Psoas muscle (tissue), 8 donors: ENCODE measurements at places on chromosomes 16 and 17.
A peak's percentile ranks its signal among the peaks of the same experiment; 100 is the strongest.

- H3K4me1 ChIP-seq, result no peaks in the 10 kb centered on the region
- DNase-seq, result no peak
- H3K27me3 ChIP-seq, result peaks cover 21% of the 10 kb centered on the region
- no peak overlapping the region for H3K4me3 ChIP-seq
- no peaks in the 10 kb centered on the region for H3K36me3 ChIP-seq
These were observed 15.8 kb upstream of the KRT20 start for GRCh38 chr17:40900809-40901356.

DNA sequence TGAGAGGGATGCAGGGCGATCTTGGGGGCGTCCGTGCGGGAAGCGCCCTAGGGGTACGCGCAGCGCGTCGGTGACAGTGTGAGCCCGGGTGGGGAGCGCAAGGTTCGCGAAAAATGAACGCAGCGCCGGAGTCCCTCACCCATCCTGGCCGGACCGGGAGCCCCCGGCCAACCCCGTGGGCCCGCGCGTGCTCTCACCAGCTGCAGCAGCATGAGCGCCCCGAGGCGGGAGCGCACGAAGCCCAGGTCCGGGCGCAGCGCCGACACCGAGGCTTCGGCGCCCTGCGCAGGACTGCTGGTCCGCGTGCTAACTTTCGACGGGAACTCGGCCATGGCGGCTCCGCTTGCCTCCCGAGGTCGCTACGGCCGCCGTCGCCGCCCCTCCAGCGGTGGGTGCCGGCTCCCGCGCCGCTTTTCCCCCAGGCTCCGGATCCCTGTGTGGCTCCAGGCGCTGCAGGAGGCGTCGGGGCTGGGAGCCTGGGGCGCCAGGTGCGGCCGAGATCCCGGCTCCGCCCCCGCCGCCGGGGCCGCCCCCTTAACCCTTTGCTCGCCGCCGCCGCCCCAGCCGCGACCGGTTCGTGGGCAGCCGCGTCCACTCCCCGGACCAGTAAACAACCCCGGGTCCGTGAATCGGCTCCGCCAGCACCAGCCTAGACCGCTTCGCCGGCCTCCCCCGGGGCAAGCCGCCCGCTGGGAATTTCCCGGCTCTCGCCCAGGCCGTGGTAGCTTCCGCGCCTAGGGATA lies at the start of gene PLLP:
Gene PLLP (minus strand): TSS at position 464 of the 743 bp plus-strand sequence. CDS start 132 bp downstream, at position 332.
- DNase-seq, result no peak

- H3K36me3 ChIP-seq, result peaks cover 59% of the 10 kb centered on the region
- peaks cover 28% of the 10 kb centered on the region for H3K4me1 ChIP-seq
- H3K27me3 ChIP-seq, result no peaks in the 10 kb centered on the region
- H3K4me3 ChIP-seq, result no peak overlapping the region
These were observed 3.6 kb downstream of the ARL6IP1 start for GRCh38 chr16:18797746-18798145.

GRCh38 chr17:42980274-42980765 lies at the start of gene RUNDC1:
TSS of gene RUNDC1 (plus strand) at chr17:42980565. CDS start at chr17:42980577, 12 bp downstream.
- peak within 1 kb of the TSS; percentile 96 for H3K27ac ChIP-seq
- peaks cover 28% of the 10 kb centered on the region for H3K4me1 ChIP-seq
- peak within 1 kb of the TSS; percentile 93 for H3K4me3 ChIP-seq
- peak; percentile 93 for DNase-seq
- no peaks in the 10 kb centered on the region for H3K36me3 ChIP-seq
